ENCODE measurements at places on chromosomes 3 and 15.
A peak's percentile ranks its signal among the peaks of the same experiment; 100 is the strongest.

GRCh38 chr3:26074080-26074479 lies 284.2 kb downstream of the OXSM start:
- no peak for DNase-seq

GRCh38 chr3:186949281-186949982 lies 19.1 kb downstream of the ST6GAL1 start:
- DNase-seq, result no peak

GRCh38 chr3:103181160-103181559 lies 746.3 kb downstream of the ZPLD1 start:
- DNase-seq, result no peak

DNA sequence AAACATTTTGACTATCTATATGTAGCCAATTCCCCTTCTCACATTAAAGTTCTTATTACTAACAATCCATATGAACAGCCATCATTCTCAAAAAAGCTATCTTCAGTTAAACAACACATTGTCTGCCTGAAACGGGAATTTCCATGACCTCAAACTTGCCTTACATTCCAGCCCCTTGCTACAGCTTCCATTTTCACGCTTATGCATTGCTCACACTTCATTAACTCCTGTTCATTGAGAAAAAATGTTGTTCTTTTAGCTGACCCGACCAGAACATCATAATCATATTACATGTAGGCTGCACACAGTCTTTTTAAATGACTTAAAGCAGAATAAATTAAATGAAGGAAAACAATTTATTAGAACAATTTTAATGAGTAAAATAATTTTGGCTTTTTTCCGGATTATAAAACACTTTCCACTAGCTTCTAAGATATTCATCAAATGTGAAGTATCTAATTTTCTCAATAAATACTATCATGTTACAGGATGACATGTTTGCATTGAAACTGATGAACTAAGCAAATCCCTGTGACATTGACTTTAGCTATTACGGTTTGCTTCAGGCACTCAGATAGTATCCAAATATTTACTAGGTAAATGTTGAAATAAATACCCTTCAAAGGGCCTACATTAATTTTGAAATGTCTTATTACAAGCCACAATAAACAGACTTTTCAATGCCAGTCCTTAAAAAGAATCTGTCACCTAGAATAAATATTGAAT lies 49.9 kb downstream of the P3H2 start:
- DNase-seq, result no peak

- no peak for DNase-seq
Measured at GRCh38 chr3:53594276-53594675, 99.9 kb downstream of the CACNA1D start.

DNA sequence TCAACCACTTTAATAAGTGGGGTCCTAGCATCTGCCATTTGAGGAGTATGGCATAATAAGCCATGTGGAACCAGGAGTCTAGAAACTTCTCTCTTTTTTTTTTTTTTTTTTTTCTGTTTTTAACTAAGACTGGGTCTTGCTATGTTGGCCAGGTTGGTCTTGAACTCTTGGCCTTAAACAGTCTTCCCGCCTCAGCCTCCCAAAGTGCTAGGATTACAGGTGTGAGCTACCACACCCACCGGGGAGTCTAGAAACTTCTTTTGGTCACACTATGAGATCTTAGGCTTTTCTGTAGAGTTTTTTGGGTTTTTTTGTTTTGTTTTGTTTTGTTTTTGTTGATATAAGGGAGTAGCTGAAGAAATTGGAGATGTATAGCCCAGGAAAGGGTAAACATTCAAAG lies 52.9 kb downstream of the ZBTB38 start:
- no peak for DNase-seq

GRCh38 chr15:25487226-25487884 lies 48.5 kb upstream of the UBE3A start:
- DNase-seq, result no peak

DNA sequence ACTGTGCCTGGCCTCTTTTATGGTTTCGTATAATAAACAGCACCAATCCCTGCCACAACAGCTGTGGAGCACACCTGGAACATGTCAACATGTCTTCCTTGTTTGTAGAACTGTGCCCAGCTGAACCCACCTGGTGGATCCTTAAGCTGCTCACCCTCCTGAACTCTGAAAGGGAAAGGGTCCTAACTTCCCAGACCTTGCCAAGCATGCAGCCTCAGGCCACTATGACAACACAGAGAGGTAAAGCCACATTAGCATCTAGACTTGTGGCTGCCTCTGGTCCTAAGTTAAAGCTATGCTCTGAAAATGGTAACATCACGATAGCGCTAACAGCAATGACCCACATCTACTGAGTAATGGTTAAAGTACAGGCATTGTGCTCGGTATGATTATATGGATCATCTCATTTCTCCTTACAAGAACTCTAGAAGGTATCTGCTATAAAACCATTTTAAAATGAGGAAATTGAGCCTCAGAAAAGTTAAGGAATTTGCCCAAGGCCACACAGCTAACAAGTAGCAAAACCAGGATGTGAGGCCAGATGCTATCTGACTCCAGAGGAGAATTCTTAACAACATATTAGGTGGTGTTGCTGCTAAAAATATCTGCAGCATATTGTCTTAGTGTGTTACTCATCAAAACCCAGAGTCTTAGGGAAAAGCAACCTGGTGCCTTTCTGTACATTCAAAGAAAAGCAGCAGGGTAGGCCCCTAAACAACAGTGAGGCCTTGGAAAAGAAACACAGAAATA lies 23.1 kb upstream of the HERC1 start:
- DNase-seq, result no peak

DNA sequence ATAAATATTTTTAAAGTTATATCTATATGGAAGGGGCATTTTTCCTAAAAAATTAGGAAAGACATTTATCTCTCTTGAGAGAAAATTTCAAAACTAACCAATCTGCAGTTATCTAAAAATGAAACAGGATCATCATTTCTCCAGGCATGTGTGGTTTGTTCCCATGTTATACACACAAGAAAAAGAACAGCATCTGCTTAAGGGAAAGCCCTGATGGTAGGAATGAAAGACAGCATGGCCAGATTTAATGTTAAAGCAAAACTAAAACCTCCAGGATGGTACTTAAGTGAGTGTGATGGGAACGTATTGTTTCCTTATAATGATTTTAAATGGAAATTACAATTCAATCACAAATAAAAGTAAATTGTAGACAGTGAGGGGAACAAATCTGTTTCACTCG lies 46.2 kb upstream of the GYG1 start:
- no peak for DNase-seq

- peak; percentile 50 for DNase-seq
Measured at GRCh38 chr15:79431636-79432344, at the start of gene MINAR1. Gene MINAR1 (plus strand): TSS chr15:79432336. CDS start chr15:79456148, 23,812 bp downstream.

- no peak for DNase-seq
Measured at GRCh38 chr3:143105170-143105569, 14.4 kb upstream of the CHST2 start.

GRCh38 chr3:137259089-137259488 lies 301.3 kb downstream of the IL20RB start:
- no peak for DNase-seq

- no peak for DNase-seq
Measured at GRCh38 chr15:70778258-70779076, 15.1 kb upstream of the UACA start.

DNA sequence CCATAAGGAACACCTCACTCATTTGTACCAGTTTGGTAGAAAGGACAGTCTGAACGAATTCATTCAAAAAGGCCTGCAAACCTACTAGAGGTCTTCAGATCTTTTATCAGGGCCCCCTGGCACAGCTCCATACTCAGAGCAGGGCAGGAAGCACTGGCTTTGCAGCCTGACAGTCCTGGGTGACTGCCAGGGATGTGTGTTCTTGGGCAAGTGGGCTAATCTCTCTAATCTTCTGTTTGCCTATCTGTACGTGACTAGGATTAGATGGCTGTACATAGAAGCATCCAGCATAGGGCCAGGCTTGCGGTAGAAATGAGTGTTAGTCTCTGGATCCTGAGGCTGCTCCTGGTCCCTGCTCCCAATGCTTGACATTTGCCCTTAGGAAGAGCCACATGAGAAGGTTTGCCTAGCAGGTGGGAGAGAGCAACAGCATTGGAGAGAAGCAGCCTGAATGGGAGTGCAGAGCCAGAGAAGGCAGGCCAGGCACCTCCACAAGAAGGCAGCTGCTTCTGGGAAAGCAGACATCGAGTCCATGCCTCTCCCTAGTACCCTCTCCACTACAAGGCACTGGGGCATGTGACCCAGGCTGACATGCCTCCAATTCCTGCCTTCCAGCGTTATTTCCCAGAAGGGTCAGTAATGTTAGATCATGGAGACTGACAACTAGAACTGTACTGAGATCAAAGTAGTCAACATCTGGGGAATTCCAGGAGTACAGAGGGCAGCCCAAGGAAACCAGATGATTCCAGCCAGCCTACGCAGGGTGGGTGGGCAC lies 1.0 kb upstream of the CXCR6 start:
- DNase-seq, result peak; percentile 32

GRCh38 chr3:183265834-183266417 lies 12.9 kb downstream of the B3GNT5 start:
- peak; percentile 51 for DNase-seq

DNA sequence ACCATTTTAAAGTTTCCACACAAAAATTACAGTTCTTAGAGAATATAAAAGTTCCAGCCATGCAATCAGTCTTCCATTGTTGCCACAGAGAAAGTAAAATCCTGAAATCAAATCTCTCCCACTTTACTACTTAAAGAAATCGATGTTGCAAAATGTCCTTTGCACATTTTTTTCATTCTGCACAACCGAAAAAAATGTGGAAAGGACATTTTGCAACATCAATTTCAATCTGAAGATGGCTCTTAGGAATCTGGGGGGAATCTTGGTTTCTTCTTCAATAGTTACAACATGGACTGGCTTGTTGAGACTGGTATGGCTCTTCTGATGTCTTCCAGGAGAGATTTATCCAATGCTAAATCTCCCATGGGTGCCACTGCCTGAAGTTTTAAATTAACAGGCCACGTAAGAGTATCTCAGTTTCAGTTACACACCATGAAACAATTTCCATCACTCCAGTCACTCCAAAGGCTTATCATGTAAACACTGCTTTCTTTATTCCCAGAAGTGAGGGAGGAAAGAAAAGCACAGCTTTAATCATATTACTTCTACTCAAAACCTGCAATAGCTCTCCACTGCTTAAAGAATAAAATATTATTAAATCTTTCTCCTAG lies 55.8 kb upstream of the CTNNB1 start:
- DNase-seq, result no peak

GRCh38 chr3:16211176-16211904 lies 36.9 kb downstream of the GALNT15 start:
- no peak for DNase-seq

- no peak for DNase-seq
Measured at GRCh38 chr15:77138167-77138522, 67.2 kb upstream of the TSPAN3 start.

DNA sequence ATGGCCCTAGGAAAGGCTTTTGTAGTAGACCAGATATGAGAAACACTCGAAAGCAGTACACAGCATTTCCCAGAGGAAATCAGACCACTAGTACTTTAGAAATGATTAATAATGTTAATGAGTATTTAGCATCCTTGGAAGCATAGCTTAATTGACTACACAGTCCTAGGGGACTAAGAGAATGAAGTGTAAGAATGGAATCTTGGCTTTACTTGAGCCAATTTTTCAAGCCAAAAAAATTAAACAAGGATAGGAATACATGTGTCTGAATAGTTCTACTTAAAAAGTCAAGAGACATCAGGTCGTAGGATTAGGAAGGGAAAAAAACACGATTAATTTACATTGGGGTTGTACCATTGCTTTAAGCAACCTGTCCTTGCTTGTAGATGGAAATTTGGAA lies 38.2 kb downstream of the DPPA2 start:
- DNase-seq, result no peak

DNA sequence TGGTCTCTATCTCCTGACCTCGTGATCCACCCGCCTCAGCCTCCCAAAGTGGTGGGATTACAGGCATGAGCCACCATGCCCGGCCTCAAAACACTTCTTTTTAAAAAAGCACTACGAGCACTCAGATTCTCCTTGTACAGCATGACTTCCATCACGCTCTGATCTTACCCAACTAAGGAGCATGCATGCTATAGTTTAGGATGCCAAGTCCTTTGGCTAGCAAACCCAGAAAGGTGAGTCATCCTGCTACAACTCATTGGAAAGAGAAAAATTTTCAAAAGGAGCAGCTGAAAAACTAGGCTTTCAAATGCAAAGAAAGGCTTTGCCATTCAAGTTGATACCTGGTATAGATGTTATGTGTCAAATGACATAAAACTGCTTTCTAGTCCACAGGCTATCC lies 70.3 kb upstream of the PRICKLE2 start:
- no peak for DNase-seq

DNA sequence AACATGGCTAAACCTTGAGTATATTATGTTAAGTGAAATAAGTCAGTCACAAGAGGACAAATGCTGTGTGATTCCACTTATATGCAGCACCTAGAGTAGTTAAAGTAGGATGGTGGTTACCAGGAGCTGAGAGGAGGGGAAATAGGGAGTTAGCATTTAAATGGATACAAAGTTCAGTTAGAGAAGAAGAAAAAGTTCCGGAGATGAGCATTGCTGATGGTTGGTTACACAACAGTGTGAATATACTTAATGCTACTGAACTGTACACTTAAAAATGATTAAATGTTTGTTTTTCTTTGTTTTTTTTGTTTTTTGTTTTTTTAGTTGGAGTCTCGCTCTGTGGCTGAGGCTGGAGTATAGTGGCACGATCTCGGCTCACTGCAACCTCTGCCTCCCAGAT lies 67.7 kb upstream of the OSTN start:
- DNase-seq, result no peak

DNA sequence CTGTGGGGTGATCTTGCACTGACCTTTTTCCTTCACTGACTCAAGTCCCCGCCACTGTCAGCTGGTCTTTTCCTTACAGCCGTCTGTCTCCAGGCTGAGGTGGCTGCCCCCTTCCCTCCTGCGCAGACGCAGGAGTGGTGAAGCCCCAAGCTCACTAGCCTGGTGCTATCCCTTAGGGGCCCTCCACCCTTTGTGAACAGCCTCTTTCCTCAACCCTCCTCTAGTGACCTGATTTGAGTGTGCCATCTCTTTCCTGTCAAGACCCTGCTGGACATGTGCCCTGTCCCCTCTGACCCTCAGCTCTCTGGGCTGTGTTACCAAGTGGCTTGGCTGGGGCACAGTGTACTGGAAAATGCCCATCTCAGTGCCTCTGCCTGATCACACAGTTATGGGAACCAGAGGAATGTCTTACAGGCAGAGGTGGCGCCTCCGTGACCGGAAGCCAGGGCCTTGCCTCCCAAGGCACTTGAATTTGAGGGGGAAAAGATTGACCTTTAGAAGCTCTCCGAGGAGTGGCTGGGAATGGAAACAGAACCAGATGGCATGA lies 8.7 kb downstream of the KBTBD13 start:
- no peak for DNase-seq

GRCh38 chr3:138241061-138241460 lies 54.0 kb downstream of the ARMC8 start:
- DNase-seq, result no peak

DNA sequence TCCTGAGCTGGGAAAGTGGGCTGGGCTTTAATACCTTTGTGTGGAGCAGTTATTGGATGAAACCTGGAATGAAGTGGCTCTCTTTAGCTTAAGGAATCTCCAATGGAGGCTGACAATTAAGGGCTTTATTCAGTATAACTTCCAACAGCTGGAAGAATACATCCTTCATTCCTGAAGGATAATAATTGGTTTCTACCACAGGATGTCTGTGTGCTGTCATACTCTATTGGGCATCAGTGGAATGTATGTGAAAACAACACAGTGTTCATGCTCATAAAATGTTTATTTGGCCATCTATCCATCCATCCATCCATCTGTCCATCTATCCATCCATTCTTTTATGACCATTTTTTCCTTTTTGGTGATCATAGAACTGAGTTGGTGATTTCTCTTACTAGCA lies 220.7 kb upstream of the GAP43 start:
- DNase-seq, result no peak
